AG09319 (cell line): ENCODE measurements at places on chromosomes 1 and 21.
A peak's percentile ranks its signal among the peaks of the same experiment; 100 is the strongest.

DNA sequence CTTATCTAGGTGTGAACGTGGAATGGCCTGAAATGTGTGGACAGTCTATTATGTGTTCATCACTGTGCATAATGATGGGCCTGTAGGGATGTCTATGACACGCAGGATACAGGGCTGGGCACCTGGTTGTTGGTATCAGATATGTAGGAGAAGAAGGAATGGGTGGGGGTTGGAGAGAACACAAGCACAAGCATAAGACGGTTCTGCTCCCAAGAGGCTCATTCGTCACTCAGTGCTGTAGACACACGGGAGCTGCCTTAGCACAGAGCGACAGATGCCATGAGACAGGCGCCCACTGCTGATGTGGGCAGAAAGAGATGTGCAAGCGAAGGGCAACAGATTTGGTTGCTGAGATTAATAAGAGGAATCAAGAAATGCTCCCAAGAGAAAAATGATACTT lies 256.2 kb downstream of the DISC1 start:
- no peak for DNase-seq

DNA sequence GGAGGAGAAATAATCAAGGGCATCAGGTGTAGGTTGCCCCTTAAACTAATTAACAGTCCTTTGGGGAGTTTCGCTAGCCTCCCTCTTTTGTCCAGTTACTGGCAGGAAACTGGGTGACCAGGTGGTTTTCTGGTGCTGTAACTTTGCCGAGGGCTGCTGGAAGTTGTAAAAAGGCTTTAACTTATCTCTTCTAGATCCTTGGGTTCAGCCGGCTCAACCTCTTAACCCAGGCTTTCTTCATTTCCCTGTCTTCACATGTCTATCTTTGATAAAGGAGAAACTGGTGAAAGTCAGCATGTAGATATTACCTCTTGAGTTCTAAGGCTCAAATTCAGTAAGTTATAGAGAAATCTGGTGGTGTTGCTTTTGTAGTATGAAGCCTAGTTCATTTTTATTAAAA lies 289.7 kb upstream of the NRIP1 start:
- DNase-seq, result no peak

GRCh38 chr1:54110996-54111395 lies 41.8 kb downstream of the CDCP2 start:
- DNase-seq, result no peak

DNA sequence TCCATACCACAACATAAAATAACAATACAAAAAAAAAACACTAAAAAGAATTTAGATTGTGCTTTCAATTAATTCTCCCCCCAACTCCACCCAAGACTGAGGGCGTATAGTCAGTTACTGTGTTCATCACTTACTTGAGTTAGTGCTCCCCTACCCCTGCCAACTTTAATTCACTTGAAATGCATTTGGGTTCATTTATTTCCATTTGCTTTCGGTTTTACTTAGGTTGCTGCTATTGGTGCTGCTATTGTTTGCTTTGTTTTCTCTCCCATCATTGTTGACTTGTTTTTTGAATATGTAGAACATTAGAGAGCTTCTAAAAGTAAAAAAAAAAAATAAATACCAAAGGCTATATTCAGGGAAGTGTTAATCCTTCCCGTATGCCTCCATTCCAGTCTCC lies 10.7 kb upstream of the CYYR1 start:
- DNase-seq, result no peak

- DNase-seq, result no peak
Measured at GRCh38 chr1:109996476-109996875, 11.9 kb downstream of the AHCYL1 start.

DNA sequence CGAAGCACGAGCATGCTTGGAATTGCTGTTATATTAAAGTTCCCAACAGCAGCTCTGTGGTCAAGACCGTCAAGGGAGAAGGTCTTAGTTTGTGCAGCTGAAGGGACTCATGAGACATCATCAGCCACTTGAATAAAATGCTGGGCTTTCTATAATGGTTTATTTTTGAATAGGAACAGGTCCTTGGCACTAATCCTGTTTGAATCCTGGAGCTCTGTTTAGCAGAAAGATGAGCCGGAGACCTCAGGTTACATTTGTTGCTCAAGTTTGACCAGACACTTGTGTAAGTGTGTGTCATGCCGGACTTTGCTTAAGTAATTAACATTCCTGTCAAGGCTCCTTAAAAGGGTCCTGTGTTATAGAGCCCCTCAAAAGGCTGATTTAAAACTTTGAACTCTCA lies 186.5 kb downstream of the ROR1 start:
- DNase-seq, result no peak

DNA sequence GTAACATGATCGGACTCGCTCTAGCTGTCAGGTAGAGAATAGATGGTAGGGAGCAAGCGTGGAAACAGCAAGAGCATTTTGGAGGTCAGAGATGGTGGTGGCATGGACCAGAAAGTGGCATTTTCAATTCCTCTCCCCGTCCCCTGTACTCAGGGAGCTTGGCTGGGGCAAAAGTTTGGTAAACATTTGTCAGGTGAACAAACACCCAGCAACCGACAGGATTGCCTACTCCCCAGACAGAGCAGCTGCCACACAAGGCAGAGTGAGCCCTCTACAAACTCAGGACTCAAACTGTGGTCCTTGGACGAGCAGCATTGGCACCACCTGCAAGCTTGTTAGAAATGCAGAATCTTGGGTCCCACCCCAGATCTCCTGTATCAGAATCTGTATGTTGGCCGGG lies 14.3 kb downstream of the PTAFR start:
- no peak for DNase-seq

DNA sequence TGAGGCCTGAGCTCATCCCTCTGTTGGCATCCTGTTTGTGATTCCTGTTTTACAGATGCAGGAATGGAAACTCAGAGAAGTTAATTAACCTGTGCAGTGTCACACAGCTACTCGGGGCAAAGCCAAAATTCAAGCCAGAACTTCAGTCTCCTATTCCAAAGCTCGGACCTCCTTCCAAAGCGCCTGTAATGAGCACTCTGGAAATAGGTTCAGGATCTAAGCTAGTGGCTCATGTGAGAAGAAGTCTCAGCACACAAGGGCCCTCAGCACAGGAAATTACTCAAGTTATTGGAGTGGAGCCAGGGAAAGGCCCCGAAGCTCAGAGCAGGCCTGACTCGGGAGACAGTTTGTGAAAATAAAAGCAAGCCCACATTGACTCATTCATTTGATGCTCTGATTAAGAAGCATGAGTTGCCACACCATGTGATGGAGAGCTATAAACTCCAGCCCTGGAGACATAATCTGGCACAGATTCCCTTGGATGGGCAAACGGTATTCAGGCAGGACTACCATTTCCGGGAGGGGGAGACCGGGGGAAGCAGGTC lies 50.6 kb upstream of the LYST start:
- peak; percentile 96 for DNase-seq

- peak; percentile 74 for DNase-seq
Measured at GRCh38 chr1:223706077-223706973, 6.0 kb upstream of the CAPN2 start.

GRCh38 chr1:8345621-8346415 lies 27.9 kb downstream of the SLC45A1 start:
- no peak for DNase-seq

DNA sequence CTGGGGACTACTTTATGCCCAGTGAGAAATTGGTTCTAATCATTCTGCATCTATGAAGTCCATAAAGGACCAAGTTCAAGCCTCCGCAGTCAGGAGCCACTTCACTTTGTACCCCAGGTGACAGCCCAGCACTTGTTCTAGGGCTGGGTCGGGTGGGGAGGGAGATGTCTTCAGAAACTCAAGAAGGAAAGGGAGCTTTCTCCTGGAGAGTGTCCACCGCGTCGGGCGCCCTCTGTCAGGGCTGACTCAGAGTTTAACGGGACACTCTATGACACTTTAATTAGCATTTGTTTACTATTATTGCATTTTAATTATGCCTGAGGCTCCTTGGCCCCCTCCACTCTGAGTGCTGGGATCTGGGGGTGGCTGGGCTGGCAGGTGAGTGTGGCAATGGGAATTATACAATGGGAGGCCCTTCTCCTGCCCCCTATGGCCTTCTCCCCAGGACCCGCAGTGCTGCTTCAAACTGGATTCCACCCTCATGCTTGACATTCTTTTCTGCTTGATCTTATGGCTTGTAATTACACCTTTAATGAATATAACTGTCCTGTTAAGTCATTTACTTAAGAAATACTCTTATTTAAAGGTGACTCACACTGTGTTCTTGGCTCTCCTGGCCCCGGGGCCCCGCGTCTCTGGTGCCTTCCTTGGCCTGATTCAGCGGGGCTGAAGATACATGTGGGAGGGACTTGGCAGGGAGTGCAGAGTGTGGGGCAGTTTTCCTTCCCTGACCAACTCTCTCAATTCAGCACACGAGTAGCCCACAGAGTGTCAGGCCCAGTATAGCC lies 136.6 kb downstream of the PLXNA2 start:
- DNase-seq, result no peak

DNA sequence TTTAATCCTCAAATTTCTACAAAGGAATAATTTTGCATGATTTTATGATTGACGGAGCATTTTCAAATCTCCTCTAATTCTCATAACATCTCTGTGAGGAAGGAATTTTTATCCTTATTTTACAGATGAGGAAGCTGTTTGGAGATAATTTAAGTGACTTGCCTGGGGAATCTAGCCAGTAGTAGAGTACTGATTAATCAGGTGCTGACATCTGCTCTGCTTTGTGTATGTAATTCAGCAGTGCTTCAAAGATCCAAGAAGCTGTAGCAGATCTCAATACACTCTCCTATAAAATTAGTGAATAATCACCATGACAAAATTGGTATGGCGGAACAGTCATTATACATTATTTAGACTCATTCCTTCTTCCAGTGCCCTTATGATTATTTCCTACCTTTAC lies 46.0 kb downstream of the DPH5 start:
- no peak for DNase-seq

DNA sequence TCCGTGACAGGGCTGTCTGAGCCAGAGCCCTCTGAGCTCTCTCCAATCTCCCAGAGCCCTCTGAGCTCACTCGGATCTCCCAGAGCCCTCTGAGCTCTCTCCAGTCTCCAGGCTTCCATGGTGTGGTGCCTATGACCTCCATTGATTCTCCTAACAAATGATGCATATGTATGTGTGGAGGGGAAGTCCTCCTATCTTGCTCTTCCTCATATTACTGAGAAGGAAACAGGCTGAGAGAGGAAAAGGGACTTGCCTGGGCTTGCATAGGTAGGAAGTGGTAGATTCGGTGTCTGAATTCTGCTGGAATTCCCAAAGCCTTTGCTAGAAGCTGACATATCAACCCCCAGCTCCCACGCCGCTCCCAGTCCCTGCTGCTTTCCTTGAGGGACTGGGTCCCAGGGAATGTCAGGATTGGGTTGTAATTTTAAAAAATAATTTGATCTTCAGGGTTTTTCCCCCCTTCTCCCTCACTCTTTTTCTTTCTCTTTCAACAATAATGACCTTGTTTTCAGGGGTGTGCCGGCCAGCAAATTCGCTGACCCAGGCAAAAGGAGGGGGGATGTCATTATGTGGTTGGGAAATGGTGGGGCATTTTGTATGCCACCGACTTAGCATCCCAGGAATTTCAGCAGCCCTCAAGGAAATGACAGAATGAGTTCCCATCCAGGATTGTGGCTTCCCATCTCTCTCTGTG lies 42.3 kb upstream of the RUNX3 start:
- no peak for DNase-seq

GRCh38 chr1:201686714-201687455 lies 142.1 kb upstream of the IPO9 start:
- no peak for DNase-seq

DNA sequence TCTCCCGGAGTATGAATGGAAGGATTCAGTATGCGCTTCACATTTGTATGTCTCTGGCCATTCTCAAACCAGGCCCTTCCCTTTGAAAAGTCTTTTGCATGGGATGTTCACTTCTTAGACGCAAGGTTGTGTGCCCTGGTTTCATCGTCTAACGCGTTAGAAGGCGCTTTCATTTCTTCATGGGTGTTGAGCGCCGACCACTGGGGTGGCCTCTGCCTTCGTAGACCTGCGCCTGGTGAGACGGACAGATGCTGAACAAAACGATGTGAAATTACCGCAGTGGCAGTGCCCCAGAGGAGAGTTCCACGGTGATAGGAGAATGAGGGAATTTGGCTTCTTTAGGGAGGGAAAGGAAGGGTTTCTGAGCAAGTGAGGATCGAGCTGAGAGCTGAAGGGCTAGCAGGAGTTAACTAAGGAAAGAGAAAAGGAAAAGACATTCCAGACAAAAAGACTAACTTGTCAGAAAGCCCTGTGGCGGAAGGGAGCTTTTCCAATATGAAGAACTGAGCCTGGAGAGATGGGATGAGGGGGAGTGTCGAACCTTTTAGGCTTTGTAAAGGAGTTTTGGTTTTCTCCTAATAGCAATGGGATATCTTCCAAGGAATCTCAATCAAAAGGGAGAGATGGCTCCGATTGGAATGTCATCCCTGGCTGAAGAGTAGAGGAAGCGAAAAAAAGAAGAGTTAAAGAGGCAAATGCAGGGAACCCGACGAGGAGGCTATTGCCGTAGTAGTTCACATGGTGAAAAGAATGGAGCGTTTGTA lies 951 bp downstream of the GGPS1 start:
- no peak for DNase-seq

DNA sequence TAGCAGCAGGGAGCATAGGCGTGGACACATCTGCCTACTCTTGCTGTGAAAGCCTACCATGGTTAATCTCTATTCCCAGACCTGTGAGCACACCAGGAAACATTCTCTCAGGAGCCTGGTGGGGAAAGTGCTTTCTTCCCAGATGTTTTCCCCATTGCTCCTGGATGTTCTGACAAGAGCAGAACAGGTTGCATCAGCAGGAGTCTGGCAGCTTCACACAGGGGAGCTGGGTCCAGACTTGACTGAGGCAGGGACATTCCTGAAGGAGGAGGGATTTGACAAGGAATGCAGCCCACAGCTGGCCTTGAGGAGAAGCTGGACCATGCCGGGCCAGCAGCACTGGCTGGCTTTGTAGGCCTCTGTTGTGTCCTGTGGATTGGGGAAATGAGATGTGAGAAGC lies 21.0 kb upstream of the ARTN start:
- peak; percentile 56 for DNase-seq

GRCh38 chr1:220877377-220878095 lies 1.7 kb upstream of the HLX start:
- no peak for DNase-seq

- DNase-seq, result no peak
Measured at GRCh38 chr1:246550402-246550801, 15.7 kb downstream of the TFB2M start.
